ENCODE measurements at places on chromosomes 6 and 20.

- DNase-seq, result no peak
These were observed 162.3 kb upstream of the TNFAIP3 start for GRCh38 chr6:137704802-137705159.

DNA sequence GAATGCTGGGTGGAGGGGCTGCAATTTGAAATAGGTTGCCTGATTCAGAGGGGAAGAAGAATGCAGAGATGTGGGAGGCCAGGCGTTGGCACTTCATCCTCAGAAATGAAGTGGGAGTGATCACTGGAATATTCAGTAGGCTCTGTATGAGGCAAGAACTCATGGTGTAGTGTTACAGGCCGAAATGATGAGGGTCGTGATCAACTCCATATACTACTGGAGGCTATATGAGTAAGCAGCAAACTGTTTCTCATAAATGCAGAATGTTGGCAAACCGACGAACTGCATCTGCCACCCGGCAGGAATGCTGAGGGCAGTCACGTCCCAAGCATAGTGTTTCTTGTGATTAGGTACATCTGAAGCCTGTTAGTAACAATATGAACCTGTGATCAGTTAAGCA lies 12.7 kb downstream of the KCNS1 start:
- no peak for DNase-seq

GRCh38 chr20:59194023-59194935 lies 30.7 kb downstream of the ZNF831 start:
- no peak for DNase-seq

- DNase-seq, result no peak
These were observed 632 bp downstream of the PRKN start for GRCh38 chr6:162726947-162727321.

Data from astrocyte of the cerebellum (primary cell).